ENCODE measurements at places on chromosomes 7 and 10.

- DNase-seq, result no peak
Observed at GRCh38 chr7:50664461-50664922, 99.3 kb upstream of the DDC start.

- DNase-seq, result peak; percentile 88
Observed at GRCh38 chr10:127853868-127854768, 38.6 kb downstream of the CLRN3 start.

DNA sequence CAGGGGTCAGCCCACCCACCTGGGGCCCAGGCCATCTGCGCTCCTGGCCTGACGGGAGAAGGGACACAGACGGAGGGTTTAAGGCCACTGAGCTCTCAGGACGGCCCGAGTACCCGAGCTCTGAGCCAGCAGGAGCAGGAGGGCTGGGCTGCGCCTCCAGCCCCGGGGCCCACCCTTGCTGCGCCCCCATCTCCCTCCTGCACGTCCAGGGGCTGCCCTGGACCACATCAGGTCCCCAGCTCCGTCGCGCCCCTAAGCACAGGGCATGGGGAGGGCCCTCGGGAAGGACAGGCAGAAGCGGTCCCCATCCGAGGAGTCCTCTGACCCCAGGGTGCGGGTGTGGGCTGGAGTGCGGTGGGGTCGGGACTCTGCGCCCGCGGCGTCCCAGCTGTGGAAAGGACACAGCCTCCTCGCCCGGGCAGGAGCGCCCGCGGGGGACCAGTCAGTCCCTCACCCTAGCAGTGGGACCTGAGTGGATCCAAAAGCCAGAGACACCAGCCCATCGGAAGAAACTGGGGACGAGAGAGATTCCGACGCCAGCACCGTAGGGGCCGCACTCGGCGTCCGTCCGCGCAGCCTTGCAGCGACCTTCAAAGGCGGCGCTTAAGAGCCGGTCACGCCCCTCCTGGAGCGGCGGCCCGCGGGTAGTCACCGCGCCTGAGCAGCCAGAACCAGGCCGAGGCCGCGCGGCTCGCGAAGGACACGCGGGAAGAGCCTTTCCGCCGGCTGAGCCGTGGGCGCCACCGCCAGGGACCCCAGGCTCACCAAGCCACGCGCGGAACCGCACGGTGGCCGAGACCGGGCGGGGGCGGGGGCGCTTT, 15.9 kb downstream of the CAMK2B start:
- DNase-seq, result peak; percentile 58

DNA sequence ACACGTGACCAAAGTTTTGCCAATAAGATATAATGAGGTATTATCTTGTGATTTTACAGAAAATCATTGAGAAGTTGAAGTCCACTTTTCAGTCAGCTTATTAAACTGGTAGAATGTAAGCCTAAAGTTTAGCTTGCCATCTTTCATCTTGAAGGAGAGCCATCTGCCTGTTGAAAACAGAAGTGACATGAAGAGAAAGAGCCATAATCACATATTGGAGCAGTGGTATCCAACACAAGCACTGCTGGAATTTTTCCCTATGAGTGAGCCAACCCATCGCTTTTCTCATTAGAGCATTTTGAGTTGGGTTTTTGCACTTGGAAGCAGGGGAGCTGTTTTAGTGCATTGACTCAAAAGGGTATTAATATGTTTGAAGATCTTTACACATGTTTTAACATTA, 117.6 kb upstream of the FERD3L start:
- peak; percentile 8 for DNase-seq

GRCh38 chr10:113015201-113015600, 65.2 kb downstream of the TCF7L2 start:
- no peak for DNase-seq

GRCh38 chr10:82622479-82622878, 747.5 kb downstream of the NRG3 start:
- no peak for DNase-seq

- no peak for DNase-seq
Observed at GRCh38 chr7:116111475-116111874, 80.9 kb upstream of the TFEC start.

DNA sequence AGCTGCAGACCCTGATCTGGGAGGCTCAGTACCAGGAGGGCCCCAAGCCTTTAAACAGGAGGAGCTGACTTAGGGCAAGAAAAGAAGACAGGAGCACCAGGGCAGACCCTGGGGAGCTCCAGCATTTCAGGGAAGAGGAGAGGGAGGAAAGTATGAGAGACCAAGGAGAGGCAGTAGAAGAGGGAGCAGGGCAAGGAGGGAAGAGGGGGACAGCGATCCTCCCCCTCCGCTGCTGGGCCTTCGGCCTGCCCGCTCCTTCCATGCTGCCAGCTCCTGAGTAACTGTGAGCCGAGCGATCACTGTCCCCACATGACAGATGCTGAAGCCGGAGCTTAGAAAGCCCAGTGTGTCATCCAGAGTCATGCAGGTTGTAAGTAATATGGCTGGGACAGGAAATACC, 65.9 kb downstream of the ALOX5 start:
- DNase-seq, result no peak

DNA sequence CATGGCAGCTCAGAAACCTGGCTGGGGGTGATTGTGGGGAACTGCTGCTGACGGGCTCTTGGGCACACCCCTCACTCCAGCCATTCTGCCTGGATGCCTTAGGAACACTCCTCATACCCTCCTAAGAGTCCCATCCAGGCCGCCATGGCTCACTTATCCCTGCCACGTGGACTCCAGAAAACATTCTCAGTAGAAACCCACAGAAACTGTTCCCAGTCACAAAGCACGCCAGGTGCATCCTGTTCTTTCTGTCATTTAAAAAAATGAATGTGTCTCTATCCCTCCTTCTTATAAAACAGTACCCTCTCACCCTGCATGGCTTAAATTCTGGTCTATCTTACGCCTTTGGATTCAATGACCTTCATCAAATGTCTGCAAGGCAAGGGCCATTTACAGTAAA, 177.7 kb downstream of the CUX1 start:
- DNase-seq, result no peak

GRCh38 chr10:122352817-122353525, 21.5 kb upstream of the PLEKHA1 start:
- DNase-seq, result no peak
